H7 (cell line): ENCODE measurements at places on chromosomes 5 and 9. TPM values are rescaled to one million over a fixed set of nuclear protein-coding genes. Genes with fewer than 3 reads are reported as not detected.

DNA sequence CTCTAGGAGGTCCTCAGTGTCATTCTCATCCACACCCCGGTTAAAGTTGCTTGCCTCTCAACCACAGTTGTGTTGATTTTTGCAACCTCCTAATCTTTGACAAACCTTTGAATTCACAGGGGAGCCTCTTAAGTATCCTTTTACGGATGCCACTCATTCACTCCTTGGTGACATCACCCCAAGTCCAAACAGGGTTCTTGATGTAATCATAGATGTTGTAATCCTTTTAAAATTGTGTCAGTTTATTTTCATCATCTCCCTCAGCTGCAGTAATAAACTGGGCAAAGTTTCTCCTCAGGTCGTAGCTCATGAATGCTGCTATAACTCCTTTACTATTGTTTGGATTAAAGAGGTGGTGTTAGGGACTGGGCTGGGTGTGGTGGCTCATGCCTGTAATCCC, 637.2 kb upstream of the NUDT12 start:
- no peak for DNase-seq

The DMRT3 gene
- not detected in 2 replicates for total RNA-seq

The ARL10 gene
- total RNA-seq, result 3.3 and 6.7 TPM in 2 replicates

GRCh38 chr9:4298255-4299004, 1.4 kb downstream of the GLIS3 start:
- peak; percentile 58 for DNase-seq

DNA sequence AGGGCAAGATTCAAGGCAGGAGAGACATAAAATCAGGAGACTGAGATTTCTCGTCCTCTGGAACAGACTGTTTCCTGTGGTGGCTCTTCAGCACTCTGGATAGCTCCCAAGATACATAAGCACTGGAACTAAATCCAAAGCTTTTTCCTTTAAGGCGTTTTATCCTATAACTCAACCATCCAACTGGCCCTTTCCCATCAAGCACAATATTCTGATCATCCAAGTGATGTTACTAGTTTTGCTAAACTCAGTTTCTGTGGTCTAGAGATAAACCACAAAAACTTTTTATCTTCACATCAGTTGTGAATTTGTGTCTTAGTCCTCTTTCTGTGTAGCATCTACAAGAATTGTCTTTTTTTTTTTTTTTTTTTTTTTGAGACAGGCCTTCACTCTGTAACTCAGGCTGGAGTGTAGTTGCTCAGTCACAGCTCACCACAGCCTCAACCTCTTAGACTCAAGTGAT, 299.4 kb downstream of the COX7C start:
- no peak for DNase-seq

The HAUS6 gene
- 36.1 and 56.1 TPM in 2 replicates for total RNA-seq

DNA sequence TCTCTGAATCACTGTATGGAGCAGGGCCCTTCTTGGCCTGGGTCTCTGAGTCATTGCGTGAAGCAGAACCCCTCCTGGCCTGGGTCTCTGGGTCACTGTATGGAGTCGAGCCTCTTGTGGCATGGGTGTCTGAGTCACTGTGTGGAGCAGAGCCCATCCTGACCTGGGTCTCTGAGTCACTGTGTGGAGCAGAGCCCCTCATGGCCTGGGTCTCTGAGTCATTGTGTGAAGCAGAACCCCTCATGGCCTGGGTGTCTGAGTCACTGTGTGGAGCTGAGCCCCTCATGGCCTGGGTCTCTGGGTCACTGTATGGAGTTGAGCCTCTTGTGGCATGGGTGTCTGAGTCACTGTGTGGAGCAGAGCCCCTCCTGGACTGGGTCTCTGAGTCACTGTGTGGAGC, 94.0 kb upstream of the RAPGEF1 start:
- DNase-seq, result no peak

- DNase-seq, result no peak
Measured at GRCh38 chr9:4290427-4290837, 9.4 kb downstream of the GLIS3 start.

DNA sequence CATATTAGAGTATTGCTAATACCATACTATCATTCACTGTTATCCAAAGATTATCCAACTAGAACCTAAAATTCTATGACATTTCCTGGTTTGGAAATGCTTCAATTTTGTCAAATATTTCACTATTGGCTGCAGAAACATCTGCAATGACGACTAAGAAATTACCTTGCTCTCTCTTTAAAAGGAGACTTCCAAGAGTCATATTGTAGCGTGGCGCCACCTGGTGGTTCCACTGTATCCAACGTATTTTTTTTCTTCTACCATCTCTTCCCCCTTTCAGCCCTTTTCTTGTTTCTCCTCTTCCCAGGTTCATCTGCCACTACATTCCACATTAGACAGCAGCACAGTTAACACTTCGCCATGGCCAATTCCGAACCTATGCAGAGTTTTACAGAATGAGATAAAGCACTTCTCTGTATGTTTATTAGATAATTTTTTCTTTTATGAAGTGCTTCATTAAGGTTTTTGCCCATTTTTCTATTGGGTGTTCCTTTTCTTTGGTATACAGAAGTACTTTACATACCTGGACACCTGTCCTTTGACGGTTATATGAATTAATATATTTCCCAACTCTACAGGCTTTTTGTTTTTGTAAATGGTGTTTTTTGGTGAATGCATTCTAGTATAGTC, 153.5 kb downstream of the CDC42SE2 start:
- peak; percentile 38 for DNase-seq

The OLFM1 gene
- total RNA-seq, result 42.9 and 58.2 TPM in 2 replicates

GRCh38 chr5:16812448-16812847, 123.6 kb downstream of the MYO10 start:
- DNase-seq, result no peak

The SLC25A48 gene
- 0.04 and 0.38 TPM in 2 replicates for total RNA-seq

The NUTM2G gene
- total RNA-seq, result 0.07 TPM in 2 replicates

The CYLC2 gene
- not detected in 2 replicates for total RNA-seq

The TLE1 gene
- 84.1 and 107 TPM in 2 replicates for total RNA-seq

The MYOZ3 gene
- total RNA-seq, result 8.1 and 12.9 TPM in 2 replicates

DNA sequence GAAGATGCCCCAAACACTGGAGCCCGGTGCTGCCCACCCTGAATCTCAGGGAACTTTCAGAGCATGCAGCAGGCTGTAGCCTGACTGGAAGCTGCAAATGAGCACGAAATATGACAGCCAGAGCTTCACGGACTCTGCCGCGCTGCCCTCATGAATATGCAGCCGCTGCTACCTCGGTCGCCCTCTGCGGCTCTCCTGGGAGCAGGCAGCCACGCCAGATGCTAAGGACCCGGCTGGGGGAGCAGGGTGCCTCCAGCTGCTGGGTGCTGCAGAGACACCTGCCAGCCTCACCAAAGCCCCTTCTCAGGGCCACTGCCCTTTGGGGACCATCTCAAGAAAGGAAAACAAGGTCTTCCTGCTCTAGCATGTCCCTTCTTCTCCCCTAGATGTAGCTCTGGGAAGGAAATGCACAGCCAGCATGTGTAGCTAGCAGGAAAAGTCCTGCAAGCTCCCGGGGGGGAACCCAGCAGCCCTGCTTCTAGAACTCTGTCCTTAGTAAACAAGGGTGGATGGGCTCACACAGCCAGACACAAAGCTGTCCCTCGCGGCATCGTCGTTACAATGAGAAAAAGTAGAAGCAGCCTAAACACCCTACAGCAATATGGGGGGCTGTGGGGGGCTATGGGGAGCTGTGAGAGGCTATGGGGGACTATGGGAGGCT, 56.8 kb upstream of the OLFM1 start:
- DNase-seq, result no peak

DNA sequence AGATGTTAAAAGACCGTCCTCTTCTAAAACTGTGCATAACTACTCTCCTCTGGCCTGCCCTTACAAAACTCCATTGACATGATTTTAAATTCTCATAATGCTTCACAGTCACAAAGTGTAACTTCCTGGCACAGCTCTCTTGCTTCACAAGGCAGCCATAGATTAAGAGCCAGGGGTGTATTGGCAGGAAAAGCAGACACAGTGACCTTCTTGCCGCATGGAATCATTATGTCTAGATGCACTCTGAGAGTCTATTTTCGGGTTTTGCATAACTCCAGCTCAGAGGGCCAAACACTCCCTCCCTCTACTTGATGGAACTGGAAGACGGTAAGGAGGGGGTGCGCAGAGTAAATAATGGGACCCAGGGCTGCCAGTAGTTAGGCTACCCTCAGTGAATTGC, 110.1 kb downstream of the MARCHF3 start:
- no peak for DNase-seq

GRCh38 chr5:2178528-2178927, 295.8 kb upstream of the IRX4 start:
- no peak for DNase-seq

GRCh38 chr5:1568201-1568979, 44.6 kb upstream of the LPCAT1 start:
- DNase-seq, result no peak

- DNase-seq, result no peak
Measured at GRCh38 chr5:109769597-109770291, 80.0 kb downstream of the MAN2A1 start.

DNA sequence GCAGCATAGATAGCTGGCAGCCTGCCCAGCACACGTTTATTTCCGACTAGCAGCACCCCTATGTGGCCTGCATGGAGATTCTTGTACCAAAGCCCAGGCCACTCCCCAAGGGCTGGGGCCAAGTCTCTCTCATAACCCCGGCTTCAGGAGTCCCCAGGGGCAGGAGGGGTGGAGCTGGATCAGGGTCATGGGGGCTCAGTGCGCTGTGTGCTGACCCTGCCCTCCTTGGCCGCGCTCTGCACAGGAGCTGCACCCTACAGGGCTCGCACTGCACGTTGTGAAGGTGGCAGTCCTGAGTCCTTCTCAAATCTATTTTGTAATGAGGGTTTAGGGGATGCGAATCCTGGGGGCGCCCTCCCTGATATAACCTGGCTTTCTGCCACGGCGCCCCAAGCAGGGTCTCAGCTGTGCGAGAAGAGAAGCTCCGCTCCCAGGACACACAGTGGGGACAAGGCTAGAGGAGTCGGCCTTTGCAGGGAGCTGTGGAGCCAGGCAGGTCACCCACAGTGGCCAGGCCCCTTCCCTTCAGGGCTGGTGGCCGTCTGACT, 28.6 kb downstream of the NKD2 start:
- DNase-seq, result peak; percentile 48

The ADAMTSL1 gene
- total RNA-seq, result 1.8 and 2.1 TPM in 2 replicates

The CTNND2 gene
- 1.0 and 2.9 TPM in 2 replicates for total RNA-seq

The C9orf50 gene
- total RNA-seq, result not detected in 2 replicates

DNA sequence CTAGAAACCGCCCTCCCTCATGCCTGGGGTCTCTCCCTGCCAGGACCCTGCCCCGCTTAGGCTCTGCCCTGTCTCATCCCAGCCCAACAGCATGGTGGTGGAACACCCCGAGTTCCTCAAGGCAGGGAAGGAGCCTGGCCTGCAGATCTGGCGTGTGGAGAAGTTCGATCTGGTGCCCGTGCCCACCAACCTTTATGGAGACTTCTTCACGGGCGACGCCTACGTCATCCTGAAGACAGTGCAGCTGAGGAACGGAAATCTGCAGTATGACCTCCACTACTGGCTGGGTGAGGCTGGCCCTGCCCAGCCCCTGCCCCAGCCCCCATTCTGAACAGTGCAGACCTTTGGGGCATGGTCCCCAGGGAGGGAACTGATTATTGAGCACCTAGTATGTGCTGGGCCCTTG, 33.9 kb downstream of the GSN start:
- no peak for DNase-seq

GRCh38 chr5:91449083-91449482, 66.0 kb upstream of the ARRDC3 start:
- no peak for DNase-seq

- DNase-seq, result no peak
Measured at GRCh38 chr5:151906246-151906645, 18.4 kb downstream of the GLRA1 start.

The FOXD4L5 gene
- not detected in 2 replicates for total RNA-seq

GRCh38 chr5:1380011-1380817, 35.3 kb upstream of the CLPTM1L start:
- DNase-seq, result peak; percentile 89
